ENCODE measurements at places on chromosomes 4 and X. TPM values are rescaled to one million over a fixed set of nuclear protein-coding genes. Genes with fewer than 3 reads are reported as not detected.

GRCh38 chr4:1026115-1026514, 14.7 kb downstream of the FGFRL1 start:
- DNase-seq, result no peak

- DNase-seq, result no peak
Measured at GRCh38 chr4:158835226-158836001, 66.6 kb downstream of the FNIP2 start.

- no peak for DNase-seq
Measured at GRCh38 chrX:38871129-38872029, 70.1 kb downstream of the MID1IP1 start.

DNA sequence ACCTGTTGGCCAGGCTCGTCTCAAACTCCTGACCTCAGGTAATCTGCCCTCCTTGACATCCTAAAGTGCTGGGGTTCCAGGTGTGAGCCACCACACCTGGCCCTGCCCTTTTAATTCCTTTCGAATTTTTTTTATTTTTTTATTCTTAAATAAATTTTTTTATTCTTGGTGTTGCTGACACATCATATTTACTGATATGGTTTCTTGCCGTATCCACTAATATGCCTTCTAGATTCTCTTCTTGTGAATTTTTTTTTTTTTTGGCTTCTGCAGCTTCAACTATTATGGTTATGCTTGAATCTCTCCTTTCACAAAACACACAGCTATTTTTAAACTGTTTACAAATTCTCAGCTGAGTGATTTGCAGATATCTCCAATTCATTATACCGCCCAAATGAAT, 353.4 kb upstream of the ADGRL3 start:
- no peak for DNase-seq

DNA sequence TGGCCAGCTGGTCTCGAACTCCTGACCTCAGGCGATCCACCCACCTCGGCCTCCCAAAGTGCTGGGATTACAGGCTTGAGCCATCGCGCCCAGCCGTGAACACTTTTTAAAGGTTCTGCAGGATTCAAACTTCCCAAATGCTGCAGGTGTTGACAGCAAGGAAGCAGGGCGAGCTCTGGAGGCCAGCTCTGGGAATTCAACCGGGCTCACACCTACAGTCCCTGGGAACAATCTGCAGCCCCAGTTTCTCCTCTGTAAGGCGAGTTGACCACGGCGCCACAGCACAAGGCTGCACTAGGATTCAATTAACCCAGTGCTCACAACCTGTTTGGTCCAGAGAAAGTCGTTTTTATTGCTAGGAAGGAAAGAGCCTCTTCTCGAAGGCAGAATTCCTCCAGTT, 1.6 kb downstream of the MTNR1A start:
- no peak for DNase-seq

DNA sequence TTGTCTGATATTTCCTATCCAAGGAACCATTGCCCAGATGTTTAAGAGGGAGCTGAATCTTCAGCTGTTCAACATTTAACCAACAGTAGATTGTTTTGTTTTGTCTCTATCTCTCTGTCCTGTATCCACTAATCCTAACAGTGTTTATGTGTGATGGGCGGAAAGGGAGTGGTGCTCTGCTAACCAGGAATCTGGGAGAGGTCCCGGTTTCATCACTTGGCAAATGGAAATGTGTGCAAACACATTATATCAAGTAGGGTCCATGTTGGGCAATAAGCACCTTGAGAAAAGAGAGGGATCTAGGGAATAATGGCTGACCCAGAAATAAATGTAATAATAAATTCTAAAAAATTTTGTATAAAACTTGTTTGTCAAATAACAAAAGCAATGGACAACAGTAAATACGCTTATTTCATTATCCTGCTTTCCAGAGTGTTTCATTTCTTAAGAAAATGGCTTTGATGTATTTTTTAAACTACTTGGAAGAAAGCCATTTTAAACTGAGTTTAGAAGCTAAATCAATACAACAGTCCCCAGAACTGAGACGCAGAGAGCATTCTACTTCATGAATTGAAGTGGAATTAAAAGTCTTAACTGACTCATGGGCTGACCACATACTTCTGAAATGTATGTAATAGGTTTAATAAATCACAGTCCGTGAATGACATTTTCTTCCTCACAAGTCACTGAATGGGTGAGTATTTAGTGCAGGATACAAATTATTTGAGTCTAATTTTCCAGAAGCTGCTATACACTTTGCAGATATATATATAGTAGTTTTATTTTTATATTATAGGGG, 55.8 kb downstream of the EMCN start:
- no peak for DNase-seq

- DNase-seq, result no peak
Measured at GRCh38 chr4:187666697-187667494, 328.7 kb upstream of the ZFP42 start.

DNA sequence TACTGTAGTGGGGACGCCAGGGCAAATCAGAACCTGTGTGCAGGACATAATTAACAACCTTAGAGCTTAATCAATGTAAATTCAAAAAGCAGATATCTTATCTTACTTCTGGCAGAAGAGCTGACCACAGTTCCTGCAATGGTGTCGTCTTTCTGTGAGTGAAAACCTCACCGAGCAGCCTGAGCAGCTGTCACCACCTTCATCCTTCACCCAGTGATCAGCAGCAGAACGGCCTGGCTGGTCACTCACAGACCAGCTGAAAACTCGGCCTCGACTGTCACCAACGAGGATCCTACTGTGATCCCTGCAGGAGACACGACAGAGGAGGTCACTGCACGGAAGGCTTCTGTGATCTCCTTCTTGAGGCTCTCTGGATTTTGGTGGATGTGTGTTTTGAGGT, 94.2 kb downstream of the CDS1 start:
- DNase-seq, result no peak

- DNase-seq, result peak; percentile 76
Measured at GRCh38 chr4:86935853-86936733, 1.3 kb downstream of the AFF1 start.

GRCh38 chr4:128550060-128550459, 259.4 kb upstream of the JADE1 start:
- DNase-seq, result no peak

DNA sequence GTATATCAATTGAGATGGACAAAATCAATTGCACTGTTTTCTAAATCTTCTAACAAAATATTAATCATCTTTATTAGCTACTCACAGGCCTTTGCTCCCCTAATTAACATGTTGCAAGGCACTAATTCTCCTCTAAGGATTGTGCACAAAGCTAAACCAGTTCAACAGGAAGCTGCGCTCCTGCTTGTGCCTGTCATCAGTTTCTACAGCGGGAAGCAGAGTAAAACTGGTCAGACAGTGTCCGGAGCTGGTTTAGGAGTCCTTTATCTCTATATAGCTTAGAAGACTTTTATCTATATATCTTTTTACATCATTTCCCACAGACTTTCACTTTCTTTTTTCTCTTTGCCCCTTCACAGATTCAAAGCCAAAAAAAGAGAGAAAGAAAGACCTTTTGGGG, 79.1 kb downstream of the ELOVL6 start:
- DNase-seq, result no peak

GRCh38 chrX:70030301-70030767, 19.4 kb downstream of the AWAT2 start:
- DNase-seq, result peak; percentile 23

GRCh38 chrX:17495052-17495451, 120.1 kb downstream of the NHS start:
- DNase-seq, result no peak

GRCh38 chr4:185352741-185353140, 43.0 kb downstream of the LRP2BP start:
- no peak for DNase-seq

- DNase-seq, result no peak
Measured at GRCh38 chr4:133150486-133151340, 1.6 kb downstream of the PCDH10 start.

DNA sequence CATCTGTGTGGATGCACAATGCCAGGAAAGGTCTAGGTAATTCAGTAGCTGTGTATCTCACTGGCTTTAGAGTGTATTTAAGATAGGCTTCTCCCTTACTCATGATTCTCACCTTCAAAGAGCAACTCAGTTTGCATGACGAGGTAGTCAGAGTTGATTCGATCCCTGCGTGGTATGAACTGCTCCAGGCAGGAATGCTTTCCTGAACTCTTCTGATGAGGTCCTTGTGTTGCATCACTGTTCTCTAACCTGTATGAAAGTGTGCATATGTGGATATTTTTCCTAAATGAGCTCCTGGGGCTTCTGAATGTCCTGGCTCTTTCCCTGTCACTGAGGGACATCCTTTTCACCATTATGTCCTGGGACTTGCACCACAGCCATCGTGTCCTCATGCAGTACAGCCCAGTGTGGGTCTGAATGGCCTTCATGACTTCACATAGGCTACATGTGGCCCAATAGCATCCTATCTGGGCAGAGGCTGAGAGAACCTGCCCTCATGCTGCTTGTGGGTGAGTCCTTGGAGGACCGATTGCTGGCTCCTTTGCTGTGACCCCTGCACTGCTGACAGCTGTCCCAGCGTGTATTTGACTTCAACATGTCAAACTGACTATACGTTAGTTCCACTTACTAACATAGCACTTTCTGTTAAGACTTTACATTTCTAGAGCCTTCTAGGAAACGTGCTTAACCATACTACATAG, 65.3 kb upstream of the WDR1 start:
- DNase-seq, result no peak

DNA sequence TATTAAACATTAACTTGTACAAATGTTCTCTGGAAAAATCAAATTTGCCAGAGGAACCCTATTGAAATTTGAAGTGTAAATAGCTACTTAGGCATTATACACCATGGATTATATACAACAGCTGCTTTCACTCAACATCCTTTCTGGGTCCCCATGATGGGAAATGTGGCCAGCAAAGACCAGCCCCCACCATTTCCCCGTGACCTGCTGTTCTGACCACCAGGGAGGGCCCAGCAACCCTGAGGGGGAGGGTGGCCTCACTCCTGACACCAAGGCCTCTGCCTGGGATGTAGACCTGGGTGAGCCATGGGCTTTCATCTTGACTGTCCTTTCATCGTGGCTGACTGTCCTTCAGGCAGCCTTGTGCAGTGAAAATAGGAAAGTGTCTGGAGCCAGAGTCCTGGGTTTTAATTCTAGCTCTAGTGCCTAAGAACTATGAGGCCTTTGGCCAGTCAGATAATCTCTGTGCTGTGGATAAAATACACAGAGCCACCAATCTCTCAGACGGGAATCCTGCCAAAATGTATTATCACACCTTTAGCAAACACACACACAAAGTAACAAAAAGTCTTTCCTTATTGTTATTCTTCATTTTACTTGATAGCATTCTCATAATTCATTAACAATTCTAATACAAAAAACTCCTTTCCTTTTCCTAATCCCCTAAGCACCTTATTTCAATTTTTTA, 45.1 kb downstream of the NR3C2 start:
- DNase-seq, result no peak

DNA sequence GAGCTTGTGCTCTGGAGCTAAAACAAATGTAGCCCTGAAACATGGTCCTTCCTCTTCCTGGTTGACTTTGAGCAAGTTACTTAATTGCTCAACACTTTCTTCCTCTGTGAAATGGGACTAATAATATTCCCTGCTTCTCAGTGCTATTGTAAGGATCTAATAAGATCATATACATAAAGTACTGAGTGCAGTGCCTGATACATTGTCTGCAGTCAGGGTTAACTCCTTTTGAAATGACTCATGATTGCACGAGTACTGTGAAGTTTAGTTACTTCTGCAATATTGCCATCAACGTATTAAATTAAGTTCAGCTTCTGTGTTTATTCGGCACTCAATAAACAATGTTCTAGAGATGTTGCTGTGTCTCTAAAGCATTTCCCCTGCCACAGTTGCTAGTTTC, 91.8 kb upstream of the HPRT1 start:
- DNase-seq, result no peak

- DNase-seq, result no peak
Measured at GRCh38 chr4:65437102-65437501, 233.2 kb downstream of the EPHA5 start.

DNA sequence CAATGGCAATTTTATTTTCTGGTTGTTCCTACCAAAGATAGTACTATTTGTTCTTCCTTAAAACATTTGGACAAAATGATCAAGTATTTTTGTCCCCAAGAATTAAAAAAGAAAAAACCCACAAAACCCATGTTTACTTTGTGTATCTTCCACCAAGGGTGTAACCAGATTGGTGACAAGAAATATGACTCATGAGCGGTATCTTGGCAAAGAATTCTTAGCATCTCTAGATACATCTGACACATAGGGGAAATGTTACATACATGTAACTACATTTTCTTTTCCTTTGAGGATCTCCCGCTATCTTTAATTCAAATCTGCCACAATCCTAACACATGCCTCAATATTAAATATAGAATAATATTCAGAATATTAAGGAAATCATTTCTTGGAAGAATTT, 78.7 kb downstream of the WDFY3 start:
- no peak for DNase-seq

- DNase-seq, result no peak
Measured at GRCh38 chr4:183264614-183265013, 55.5 kb downstream of the CLDN22 start.

DNA sequence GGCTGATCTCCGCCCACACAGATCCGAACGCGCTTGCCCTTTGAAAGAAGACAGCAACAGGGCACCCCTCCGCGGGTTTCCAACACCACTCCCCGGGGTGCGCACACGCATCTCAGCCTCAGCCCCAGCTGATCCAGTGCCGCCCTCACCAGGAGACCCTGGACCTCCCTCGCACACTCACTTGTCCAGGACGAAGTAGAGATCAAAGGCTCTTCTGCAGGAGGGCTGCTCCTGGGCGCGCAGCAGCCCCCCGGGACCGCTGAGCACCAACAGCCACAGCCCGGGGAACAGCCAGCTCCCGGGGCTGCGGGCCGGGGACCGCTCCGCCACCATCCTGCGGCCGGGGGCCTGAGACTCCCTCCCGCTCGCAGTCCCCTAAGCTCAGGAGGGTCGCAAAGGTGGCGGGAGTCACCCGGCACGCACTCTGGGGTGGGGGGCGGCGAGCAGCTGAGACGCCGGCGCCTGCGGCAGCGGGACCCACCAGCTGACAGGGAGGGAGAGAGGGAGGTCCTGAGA, 743 bp downstream of the ANTXR2 start:
- DNase-seq, result peak; percentile 69

- no peak for DNase-seq
Measured at GRCh38 chr4:87718217-87718835, 68.2 kb downstream of the DMP1 start.

GRCh38 chr4:156901871-156902270, 69.7 kb downstream of the PDGFC start:
- no peak for DNase-seq

The MAB21L2 gene
- total RNA-seq, result not detected

The JCHAIN gene
- total RNA-seq, result 0.58 TPM

The USP51 gene
- 1.2 TPM for total RNA-seq

The PAGE4 gene
- not detected for total RNA-seq

The PDHA2 gene
- total RNA-seq, result not detected

The AMBN gene
- not detected for total RNA-seq

The MAGEE1 gene
- total RNA-seq, result 2.0 TPM

The TMEM47 gene
- total RNA-seq, result not detected

The CLNK gene
- total RNA-seq, result not detected

The SLC7A11 gene
- 1.0 TPM for total RNA-seq

The LRIT3 gene
- 0.08 TPM for total RNA-seq

The GPAT3 gene
- total RNA-seq, result 2.6 TPM

The STARD8 gene
- total RNA-seq, result 0.18 TPM

The OCRL gene
- 3.0 TPM for total RNA-seq

The FAM149A gene
- not detected for total RNA-seq

The GC gene
- total RNA-seq, result 1.1 TPM

The PLXNB3 gene
- 0.66 TPM for total RNA-seq

The TMA16 gene
- 66.1 TPM for total RNA-seq

The PCDH19 gene
- not detected for total RNA-seq

The EOLA1 gene
- 22.6 TPM for total RNA-seq
